ENCODE measurements at places on chromosomes 7 and 10.
A peak's percentile ranks its signal among the peaks of the same experiment; 100 is the strongest.

DNA sequence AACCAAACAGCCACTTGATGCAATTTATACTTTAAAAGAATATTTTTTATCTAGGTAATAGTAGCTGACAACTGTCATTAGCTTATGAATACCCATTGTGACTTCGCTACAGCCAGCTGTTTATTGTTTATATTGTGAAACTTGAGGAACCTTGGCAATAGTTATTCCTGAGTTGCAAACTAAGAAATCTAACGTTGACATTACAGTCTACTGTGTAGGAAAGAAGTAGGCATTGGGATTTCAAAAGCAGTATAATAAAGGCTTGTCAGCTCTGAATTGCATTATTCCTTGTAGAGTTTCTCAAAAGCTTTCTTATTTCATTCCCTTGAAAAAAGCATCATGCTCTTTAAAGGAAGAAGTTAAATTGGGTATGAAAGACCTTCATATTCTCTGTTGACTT is 42.7 kb upstream of the OIT3 start:
- DNase-seq: peak; percentile 90

- DNase-seq: no peak
These were observed 36.7 kb upstream of the SFTPD start for GRCh38 chr10:79985481-79986072.

DNA sequence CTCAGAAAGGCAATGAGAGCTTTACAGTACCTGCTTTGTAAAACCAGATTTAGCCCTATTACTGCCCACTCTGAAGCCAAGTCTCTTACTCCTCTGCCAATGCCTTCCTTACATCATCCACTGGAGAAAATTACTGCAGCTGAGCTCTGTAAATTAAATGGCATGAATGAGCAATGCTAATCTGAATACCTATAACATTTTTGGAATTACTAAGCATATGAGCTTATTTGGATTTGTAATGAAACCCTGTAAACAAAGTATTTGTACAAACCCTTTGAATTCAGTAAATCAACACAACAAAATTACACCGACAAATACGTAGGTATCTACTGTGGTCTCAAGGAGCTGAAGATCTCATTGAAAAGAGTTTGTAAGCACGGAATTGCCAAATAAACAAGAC is 12.1 kb upstream of the CCNY start:
- DNase-seq: no peak

DNA sequence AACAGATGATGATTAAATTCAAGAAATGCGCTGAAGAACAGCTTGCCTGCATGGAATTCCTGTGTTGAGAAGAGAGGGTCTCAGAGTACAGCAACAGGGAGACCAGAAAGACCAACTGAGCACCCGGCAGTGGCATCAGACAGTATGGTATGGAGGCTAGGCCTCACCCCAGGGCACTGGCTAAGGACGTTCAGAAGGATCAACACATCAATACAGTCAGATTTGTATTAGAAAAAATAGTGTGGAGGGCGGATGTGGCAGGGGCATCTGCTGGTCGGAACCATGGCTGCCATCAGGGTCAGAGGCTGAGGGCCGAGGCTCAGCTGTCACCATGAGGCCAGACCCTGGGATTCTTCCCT is 142.1 kb downstream of the ADARB2 start:
- DNase-seq: no peak

DNA sequence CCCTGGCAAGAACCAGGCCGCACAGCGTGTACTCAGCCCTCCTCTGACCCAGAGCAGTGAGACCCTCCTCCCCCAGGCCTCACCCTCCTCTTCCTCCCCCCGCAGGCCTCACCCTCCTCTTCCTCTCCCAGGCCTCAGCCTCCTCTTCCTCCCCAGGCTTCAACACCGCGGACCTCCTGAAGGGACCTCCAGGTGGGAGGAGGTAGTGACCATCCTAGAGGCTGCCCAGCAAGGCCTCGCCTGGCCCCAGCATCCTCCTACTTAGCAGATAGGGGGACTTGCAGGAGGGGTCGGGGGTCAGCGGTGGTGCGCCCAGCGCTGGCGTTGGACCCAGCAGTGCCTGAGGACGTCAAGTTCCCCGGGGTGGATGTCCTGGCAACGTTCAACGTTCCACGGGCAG is 270.8 kb downstream of the ELFN1 start:
- DNase-seq: no peak

DNA sequence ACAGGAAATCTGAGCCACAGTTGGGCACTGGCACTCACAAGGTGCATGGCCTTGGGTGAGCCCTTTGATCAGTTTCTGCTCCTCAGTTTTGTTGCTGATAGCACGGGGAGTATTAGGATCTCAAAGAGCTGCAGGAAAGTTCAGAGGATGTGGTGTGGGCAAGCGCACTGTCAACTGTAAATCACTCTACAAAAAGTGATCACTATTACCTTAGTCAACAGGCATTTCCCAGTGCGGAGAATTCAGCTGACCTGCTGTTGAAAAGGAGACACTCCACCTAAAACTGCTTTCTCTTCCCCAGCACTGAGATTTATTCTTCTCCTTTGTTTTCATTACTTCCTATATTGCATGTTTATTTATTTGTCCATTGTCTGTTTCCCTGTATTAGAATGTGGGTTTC is 331.0 kb downstream of the PRPF18 start:
- no peak for DNase-seq
